ENCODE measurements at places on chromosomes 5 and 9.

DNA sequence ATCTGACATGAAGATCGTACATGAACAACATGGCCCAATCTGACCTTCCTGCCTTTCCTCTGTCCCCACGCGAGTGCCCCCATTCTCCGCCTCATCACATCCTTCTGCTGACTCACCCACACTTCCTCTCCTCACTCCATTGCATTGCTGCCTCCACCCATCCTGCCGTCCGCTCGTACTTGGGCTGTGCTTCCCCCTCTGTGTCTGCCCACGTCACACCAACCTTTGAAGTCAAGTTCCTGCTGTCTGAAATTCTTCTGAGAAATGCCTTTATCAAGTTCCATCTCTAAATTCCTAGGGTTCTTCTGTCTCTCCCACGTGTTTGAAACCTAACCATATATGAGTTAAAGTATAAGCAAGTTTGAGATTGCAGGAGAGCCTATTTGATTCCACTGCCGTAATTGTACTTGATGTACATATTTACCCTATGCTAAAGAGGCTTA is 18.0 kb upstream of the STARD4 start:
- no peak for DNase-seq

DNA sequence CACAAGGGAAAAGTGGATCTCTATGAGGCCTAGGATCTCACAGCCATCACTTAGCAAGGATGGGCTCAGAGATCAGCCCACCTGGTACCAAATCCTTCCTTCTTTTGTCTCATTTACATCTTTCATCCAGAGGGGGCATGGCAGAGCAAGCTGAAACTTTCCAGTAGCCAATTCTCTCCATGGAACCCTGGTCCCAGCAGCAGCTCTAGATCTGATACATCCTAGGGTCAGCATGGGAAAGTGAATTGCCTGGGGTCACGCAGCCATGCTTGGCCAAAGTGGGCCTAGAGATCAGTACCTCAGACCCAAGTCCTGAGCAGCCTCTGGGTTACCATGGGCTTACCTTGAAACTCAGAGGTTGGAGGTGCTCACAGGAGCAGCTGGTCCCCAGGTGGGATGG is 170.5 kb downstream of the GABBR2 start:
- DNase-seq: no peak

GRCh38 chr9:111040494-111040893 is 2.2 kb upstream of the LPAR1 start:
- no peak for DNase-seq

DNA sequence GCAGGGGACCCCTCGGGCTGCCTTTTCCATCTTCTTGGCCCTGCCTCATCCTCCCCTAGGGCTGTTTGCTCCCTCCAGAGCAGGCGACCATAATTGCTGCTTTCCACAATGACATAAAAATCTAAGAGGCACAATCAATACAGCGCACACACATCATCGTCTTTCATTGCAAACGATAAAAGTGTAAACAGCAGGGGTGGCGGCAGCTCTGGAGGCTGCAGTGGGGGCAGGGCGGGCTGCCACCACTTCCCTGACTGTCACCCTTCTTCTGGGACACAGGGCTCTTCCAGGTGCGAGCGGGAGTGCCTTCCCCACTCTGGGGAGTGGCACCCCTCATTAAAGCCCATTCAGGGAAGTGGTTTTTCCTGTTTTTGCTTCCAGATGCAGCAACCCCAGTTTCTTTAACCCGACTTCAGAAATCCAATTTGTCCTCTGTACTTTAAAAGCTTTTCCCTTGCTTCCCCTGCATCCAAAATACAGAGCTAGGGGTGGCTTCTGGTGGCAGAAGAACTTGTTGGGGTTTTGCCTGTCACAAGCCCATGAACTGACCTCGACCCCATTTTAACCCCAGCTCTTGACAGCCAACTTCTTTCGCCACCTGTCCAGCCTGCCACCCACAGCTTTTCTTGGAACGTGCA is 45.7 kb downstream of the TSPAN17 start:
- DNase-seq: no peak

GRCh38 chr5:153147891-153148623 is 342.4 kb upstream of the GRIA1 start:
- DNase-seq: peak; percentile 31

DNA sequence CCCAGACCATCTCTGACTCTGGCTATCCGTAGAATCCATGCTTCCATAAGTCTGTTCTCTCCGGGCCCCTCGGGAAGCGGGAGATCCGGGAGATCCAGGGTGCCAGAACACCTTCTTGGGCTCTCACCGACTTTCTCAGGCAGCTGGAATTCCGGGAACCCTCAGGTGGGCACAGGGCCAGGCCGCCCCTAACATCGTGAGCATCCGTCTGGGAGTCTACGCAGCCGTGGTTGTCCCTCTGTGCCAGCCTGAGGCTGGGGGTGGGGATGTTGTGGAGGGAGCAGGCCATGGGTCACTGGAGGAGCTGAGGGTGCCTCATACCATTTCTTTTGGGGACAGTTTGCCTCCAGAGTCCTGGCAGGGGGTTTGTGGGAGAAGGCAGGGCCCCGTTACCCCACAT is 92.3 kb upstream of the COL5A1 start:
- no peak for DNase-seq

- no peak for DNase-seq
These were observed 33.6 kb downstream of the FYB1 start for GRCh38 chr5:39185761-39186160.

- DNase-seq: no peak
These were observed 188.0 kb downstream of the KDM4C start for GRCh38 chr9:6945816-6946215.

- no peak for DNase-seq
These were observed 67.8 kb downstream of the ACTBL2 start for GRCh38 chr5:57414857-57415256.

GRCh38 chr5:144659634-144660227 is 489.1 kb downstream of the KCTD16 start:
- no peak for DNase-seq

DNA sequence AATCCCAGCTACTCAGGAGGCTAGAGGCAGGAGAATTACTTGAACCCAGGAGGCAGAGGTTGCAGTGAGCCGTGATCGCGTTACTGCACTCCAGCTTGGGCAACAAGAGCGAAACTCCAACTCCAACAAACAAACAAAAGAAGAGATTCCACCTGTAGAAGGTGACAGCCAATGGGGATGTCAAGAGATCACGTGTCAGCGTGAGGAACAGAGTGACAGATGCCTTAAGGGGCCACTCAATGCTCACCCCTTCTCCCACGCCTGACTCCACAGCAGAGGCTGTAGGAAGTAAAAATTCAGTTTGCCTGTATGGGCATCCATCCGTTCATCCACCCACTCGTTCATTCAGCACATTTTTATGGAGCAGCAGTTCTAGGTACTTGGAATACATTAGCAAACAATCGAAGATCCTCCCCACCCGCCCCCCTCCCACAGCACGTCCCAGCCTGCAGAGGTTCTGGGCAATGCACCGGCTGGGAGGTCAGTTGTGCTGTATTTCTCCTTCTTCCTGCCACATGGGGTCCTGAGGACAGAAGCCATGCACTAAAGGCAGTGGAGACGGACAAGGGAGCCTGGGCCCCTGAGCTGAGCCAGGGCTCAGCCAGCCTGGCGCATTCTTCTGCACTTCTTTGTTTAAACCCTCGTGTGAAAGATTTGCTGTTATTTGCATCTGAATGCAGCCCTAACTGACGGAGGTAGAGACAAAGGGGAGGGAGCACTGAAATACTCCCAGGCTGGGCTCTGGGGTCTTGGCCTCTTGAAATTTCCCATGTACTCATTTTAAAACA is 11.3 kb upstream of the RNF130 start:
- no peak for DNase-seq

GRCh38 chr9:135920973-135921585 is 13.7 kb upstream of the CAMSAP1 start:
- no peak for DNase-seq

DNA sequence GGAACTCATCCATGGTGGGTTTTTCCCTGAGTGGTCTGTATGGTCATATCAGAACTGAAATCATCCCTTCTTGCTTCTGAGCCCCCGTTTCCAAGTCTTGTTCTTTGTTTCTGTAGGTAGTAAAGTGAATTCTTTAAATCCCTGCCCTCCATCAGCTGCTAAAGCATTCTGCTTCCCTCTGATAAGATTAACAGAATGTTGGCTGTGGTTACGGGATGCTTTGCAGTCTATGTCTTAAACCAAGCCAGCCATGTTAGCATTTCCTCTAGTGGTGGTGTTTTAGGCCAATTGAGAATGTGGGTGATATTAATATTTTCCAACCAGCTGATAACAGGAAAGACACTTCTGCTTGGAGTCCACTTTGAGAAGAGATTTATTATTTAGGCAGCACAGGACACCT is 22.0 kb upstream of the KCNIP1 start:
- DNase-seq: no peak

- DNase-seq: peak; percentile 95
These were observed 13.7 kb downstream of the TRIO start for GRCh38 chr5:14156650-14157492.

- peak; percentile 21 for DNase-seq
These were observed 144.7 kb downstream of the TRPM6 start for GRCh38 chr9:74742792-74743730.

DNA sequence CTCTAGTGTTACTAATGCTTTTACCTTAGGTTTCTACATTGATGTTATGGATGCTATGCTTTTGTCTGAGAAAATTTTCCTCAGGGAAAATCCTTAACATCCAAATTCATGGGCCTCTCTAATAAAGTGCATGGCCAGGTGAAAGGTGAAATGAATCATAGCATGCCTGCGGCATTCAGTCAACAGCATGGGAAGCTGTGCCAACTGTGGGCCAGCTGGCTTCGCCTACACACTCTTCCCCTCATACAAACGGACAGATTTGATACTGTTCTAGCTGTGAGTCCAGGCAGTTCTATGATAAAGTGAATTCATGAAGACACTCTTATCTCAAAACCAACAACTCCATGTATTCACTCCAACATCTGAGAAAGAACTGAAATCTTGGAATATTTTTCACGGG is 374.1 kb downstream of the PLK2 start:
- DNase-seq: no peak

DNA sequence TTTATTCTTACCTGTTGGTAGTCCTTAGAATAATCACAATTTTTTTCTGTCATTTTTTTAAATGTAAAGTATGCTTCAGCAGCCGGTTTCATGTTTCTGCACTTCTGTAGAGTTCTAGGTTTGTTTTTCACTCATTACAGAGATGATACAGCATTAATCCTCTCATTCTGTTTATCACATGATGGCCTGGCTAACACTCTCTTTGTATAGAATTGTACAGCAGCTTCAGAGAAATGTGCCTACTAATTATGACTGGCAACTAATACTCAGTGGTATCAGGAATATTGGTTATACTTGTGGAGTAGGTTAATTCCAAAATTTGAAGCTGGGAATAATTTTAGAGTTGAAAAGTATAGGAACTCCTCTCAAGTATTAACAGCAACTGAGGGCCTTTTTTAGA is 192.9 kb upstream of the OTULINL start:
- DNase-seq: no peak

DNA sequence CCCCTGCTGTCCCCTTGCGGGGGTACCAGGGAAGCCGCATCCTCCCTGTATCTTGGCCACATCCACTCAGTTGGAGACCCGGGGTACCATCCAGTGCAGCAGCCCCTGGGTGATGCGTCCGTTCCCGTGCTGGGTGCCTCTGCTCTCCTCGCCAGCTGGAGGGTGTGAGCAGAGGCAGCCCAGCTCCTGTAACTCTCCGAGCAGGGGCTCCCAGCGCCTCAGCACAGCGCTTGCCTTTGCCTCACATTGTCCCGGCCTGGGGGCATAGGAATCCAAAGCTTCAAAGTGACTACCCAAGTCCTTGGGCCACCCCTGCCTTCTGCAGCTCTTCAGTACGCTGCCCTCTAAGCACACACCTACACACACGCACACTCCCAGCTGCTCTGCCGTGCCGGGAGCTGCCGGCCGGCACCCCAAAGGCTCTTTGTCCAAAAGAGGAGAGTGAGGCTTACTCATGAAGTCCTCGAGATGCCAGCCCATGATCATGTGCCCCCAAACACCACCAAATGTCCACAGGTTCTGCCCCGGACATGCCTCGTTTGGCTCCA is 733 bp downstream of the ANGPTL2 start:
- DNase-seq: no peak

GRCh38 chr9:97366476-97366875 is 45.4 kb upstream of the TDRD7 start:
- no peak for DNase-seq

GRCh38 chr9:131579789-131580211 is 34.5 kb downstream of the PRRT1B start:
- DNase-seq: no peak

DNA sequence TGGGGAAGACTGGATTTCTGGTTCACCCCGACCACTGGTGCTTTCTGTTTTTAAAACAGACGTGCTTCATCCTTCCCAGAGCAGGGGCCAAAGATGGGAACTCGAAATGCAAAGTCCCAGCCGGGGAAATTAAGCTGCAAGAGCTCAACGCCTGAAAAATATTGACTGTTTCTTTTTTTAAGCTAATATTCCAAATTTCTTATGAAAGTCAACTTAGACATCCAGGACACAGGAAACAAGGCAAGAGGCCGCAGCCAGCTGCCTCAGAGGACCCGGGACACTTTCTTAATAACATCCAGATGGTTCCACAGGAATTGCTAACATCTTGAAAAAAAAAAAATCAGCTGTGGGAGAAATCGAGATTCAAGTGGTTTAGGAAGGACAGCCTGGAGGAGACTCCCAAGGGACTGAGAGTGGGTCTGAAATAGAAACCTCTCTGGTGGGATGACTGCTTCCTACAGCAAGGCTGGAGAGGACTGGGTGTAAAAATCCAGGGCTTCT is 144.9 kb downstream of the FGF1 start:
- peak; percentile 57 for DNase-seq

- DNase-seq: no peak
These were observed 84.9 kb downstream of the ZNF608 start for GRCh38 chr5:124661317-124662141.

DNA sequence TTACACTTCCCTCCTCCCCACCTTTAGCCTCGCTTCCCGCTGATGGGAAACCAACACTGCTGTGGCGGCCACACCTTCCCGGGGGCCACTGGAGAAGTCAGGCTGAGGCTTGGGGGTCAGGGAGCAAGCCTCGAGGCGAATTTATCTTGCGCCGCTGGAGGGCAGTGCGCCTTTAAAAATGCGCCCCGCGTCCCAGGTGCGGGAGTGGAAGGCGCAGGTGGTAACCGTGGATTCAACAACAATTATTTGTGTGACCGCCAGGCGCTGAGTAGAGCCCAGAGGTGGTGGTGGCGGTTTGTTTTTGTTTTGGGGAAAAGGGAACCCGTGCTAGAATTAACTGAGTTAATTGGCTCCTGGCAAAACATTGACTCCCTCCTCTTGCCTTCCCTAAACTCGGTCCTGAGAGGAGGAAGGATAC is 1.1 kb downstream of the CFAP77 start:
- no peak for DNase-seq

GRCh38 chr9:31412081-31412480 is 972.4 kb upstream of the ACO1 start:
- DNase-seq: no peak

All from stromal cell of bone marrow (primary cell).